ENCODE measurements at places on chromosomes 5 and 9.
A peak's percentile ranks its signal among the peaks of the same experiment; 100 is the strongest.

DNA sequence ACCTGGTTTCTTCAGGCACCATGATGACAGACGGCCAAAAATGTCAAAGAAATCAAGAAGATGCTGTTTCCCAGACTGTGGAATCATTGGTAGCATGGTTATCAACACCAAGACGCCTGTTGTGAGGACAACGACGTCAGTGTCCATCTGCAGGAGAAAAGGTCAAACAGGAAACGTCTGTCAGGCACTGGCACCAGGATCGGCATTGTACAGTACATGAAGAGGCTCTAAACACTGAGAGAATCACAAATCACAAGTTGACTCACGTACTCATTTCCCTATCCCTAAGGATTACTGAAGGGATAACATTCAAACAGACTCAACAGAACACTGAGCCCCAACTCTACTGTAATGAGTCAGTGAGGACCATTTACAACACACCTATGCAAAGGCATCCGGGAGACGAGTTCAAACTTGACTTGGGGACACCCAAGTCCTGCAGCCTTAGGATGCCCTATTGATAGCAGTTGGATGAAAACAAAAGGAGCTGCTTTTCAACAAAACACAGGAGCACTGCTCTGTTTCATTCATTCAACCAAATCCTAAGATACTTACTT lies 21.0 kb downstream of the TSC1 start:
- no peak for DNase-seq

- DNase-seq: no peak
Observed at GRCh38 chr5:79798893-79799590, 109.4 kb downstream of the CMYA5 start.

GRCh38 chr9:87236546-87236945 lies 261.1 kb upstream of the DAPK1 start:
- DNase-seq: no peak

DNA sequence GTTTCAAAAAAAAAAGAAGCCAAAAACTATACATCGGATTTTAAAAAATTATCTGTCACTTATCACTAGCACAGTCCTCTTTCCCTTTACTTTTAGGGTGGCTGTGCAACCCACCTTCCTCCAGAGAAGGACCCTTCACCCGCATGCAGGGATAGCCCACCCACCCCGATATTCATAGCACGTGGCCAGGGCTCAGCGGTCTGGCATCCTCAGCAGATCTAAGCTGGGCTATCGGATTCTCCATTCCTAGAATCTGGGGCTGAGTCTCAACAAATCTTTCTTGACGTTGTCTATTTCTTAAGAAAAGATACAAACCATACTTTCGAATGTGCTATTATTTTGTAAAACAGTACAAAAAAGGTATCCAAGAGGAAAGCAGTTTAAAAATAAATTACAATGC lies 70.9 kb downstream of the MYO10 start:
- no peak for DNase-seq

DNA sequence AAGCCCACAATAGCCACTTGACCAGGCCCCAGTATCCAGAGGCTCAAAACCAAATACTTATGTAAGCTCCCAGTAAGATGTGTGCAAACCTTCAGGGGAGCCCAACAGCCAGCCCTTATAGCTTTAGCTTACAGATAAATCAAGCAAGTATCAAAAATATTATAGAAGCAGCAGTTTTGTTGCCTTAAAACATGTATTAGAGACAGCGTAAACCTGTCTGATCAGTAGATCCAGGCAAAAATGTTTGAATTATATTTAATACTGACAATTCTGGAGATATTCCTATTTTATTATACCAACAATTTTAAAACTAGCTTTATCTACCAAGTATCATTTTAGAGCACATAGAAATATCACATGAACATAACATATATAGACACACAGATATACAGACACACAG lies 365.6 kb upstream of the KLF4 start:
- no peak for DNase-seq

GRCh38 chr5:150067405-150067960 lies 18.9 kb downstream of the CSF1R start:
- no peak for DNase-seq

- no peak for DNase-seq
Observed at GRCh38 chr5:151741678-151742423, 16.6 kb downstream of the ATOX1 start.

- no peak for DNase-seq
Observed at GRCh38 chr9:15262581-15262980, 44.4 kb downstream of the TTC39B start.

GRCh38 chr5:25448646-25449045 lies 803.9 kb upstream of the CDH10 start:
- no peak for DNase-seq

DNA sequence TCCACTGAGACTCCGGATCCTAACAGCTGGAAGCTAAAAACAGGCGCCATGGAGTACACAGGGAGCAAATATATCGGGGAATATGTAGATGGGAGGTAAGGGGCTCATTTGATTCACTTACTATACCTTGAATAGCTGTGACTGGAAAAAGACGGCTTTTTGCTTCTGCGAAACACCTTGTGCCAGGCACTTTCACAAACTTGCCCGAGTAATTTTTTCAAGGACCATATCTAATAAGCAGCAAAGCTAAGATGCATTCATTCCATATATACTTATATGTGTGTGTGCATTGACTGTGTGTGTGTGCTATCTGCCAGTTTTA lies 178 bp downstream of the MORN5 start:
- DNase-seq: no peak

GRCh38 chr9:79977074-79977435 lies 405.3 kb downstream of the TLE4 start:
- no peak for DNase-seq

DNA sequence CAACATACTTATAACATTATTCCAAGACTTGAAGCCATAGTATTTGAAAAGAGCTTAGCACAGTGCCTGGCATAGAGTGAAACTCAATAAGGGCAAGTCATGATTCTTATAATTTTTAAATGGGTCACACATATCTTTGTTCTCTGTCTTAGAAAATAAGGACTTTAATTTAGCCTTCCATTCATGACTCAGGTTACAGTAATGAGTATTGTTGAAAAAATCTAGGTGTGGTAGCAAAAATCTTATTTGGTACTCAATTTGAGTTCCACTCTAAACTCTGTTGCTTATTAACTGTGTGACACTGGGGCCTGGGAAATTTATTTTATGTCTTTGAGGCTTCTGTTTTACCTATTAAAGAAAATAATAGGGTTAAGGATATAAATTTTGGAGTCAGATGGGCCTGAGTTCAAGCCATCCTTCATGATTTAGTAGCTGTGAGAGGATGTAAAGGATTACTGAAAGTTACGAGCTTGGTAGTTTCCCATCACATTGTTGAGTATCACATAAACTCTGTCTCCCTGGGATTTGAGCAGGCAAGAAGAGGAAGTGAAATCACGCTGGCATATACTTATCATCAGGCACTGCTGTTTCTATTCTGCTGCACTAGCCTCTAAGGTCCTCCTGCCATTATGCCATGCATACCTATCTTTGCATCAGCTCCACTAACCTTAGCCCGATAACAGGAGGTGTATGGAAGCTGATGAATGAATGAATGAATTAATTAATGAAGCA lies 1.5 kb downstream of the SPINK9 start:
- no peak for DNase-seq

DNA sequence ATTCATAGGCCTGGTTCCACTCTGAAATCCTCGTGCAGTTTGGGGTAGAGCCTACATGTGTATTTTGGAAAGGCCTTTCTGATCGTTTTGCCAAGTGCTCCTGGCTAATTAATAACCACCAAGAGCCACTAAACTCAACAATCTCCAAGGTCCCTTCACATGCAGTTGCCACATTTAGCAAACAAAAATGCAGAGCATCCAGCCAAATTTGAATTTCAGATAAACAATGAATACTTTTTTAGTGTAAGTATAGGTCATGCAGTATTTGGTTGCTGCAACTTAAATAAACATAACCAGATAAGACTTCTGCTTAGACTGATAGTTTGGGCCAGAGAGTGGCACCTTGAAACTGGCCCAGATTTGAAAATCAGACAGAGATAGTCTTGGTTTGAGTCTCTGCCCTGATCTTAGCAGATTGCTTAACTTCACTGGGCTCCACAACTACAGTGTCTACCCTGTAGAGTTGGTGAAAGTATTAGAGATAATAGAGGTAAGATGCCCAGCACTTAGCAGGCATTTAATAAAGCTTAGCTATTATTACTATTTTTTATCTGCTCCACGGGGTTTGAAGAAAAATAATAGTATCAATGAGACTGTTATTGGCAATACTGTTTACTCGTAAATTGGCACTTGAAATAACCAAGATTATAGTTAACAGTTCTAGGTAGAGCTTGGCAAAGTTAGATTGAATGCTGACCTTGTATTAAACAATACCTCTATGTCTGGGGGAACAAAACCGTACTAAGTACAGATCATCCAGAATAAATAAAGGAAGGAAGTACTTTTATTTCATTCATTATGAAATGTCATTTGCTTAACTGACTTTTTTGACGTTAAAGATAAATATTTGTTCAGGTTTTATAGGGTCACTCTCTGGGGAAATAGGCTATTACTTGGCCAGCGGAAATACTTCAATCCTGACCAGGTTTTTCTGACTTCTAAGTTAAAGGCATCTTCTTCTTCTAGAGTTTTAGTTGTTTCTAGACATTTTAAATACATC lies 274.8 kb downstream of the DOCK8 start:
- no peak for DNase-seq

- no peak for DNase-seq
Observed at GRCh38 chr9:114169952-114170770, 14.8 kb downstream of the COL27A1 start.

DNA sequence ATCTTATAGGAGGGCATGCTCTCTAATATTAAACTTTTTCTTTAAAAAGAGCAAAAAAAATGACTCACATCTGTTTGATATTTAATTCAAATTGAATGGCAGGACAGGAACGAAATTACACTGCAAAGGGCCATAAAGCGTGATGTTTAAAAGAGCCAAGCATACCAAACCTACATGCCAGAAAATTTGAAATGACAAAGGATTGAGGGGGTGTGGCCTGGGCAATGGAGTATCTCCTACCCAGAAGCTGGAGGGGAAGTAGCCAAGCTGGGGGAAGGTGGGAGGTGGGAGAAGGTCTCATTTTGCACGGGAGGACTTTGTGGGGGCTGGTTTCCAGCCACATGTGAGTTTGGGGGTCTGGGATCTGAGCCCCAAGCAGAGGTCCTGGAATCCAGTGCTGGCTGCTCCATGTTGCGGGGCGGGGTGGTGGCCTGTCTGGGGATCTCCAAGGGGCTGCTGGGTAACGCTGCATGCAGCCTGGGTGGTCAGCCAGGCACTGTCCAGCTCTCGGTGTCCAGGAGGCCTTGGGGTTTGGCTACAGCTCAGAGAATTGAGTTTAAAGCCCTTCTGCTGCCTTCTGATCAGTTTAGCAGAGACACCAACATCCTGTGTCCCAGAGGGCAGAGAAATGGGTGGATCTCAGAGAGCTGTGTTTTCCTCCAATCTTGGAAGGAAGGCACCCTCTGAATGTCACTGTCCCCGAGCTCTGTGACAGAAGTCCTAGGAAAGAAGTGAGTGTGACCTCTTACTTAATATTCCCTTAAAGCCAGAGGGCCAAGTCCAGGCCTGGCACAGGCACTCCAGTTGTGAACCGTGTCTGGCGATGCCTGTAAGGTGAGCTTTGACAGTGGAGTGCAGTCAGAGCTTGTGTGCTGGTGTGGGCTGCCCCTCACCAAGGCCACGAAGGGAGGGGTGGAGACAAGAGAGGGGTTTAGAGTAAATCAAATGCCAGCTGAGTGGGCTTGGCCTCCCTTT lies 7.6 kb downstream of the DCANP1 start:
- no peak for DNase-seq

DNA sequence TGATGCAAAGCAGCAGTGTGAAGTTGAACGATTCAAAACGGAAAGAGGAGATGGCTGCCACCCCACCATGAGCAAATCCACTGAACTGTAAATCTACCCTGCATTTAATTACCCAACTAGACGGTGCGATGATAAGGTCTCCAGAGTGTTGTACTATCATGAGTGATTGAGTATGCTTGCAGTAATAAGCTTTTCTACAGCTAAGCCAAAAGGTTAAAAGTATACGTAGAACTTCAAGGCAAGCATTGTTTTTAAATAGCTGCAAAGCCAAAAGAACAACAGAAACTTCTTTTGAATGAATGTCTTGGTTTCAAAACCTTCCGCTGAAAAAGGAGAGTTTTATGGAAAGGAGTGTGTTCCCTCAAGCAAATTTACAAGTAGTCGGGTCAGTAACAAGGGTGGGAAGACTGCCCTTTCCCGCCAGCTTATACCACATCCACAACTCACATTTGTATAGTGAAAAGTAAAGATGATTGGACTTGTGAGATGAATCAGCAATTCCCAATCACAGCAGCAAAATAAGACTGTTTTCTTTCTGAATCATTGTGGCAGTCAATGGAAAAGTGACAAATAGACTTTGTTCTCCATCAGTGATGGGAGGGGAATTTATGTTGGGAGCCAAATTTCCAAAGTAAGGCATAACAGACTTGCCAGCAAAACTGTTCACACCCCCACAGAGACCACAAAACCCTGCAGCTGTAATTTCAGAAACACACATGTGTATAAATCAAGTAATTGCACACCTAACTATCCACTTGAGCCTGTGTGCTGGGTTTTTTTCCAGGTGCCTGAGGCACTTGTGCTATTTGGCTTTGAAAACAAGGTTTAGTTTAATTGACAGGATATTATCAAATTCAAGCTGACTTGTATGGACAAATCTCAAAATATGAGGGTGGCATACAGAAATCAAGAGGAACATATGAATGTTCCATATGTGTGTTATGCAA lies 407.7 kb upstream of the GRAMD2B start:
- DNase-seq: no peak

DNA sequence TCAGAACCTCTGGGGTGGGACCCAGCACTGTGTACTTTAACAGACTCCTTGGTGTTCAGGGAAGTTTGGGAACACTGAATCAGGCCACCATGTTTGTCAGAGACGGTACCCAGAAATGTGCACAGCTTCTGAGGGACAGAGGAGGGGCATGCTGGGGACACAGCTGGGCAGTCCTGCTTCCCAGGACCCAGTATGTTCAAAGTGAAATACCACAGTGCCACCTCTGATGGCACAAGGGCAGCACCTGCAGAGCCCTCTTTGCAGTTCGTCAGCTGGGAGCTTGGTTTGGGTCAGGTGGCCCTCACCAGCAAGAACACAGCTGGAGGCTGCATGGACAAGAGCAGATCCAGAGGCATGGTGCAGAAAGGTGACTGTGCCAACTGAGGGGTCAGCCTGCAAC lies 51.2 kb downstream of the NDST1 start:
- DNase-seq: no peak

DNA sequence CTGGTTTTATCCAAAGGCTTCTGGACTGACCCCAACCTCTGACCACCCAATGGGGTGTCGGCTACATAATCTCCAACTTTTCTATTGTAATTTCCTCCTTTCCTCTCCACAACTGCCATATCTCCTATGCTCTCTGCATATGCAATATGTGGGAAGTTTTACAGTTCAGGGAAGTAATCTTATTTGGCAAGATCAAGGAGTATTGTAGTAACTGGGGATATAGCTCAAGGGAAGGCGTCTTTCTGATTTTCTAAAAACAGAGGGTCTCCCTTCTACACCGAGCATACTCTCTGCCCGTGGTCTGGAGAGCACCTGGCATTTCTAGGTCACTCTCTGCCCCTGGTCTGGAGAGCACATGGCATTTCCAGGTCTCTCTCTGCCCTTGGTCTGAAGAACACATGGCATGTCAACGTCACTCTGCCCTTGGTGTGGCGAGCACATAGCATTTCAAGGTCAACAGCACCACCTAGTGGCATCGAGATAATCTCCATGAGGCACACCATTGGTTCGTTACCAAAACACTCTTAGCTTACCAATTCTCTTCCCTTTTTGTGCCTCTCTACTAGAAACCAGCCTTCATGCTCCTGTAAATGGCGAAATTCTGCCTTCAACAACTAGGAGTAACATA lies 616.4 kb upstream of the NUDT12 start:
- peak; percentile 10 for DNase-seq

GRCh38 chr5:40404613-40405012 lies 275.1 kb upstream of the PTGER4 start:
- no peak for DNase-seq
